ENCODE measurements at places on chromosomes 11 and 22.

GRCh38 chr11:126163074-126163700 is 48.3 kb downstream of the RPUSD4 start:
- DNase-seq = no peak

GRCh38 chr22:39106326-39106725 is 9.3 kb downstream of the APOBEC3H start:
- DNase-seq = no peak

DNA sequence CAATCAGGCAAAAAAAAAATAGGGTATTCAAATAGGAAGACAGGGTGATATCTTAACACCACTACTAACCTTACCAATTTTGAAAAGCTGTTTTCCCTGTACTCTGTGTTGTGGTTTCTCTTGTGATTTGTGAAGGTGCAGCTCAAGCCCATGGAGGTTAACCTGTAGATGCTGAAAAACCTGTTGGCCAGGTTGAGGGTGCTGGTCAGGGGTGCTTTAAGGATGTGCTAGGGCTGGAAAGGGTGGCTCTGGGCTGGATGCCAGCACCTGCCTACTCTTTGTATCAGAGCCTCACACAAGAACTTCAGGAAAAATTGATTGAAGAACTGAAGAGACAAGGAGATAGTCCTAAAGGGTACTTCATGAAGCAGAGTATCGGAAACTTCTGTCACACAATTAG is 18.3 kb upstream of the OR5M8 start:
- no peak for DNase-seq

- no peak for DNase-seq
Observed at GRCh38 chr22:23053051-23053707, 17.1 kb upstream of the GNAZ start.

DNA sequence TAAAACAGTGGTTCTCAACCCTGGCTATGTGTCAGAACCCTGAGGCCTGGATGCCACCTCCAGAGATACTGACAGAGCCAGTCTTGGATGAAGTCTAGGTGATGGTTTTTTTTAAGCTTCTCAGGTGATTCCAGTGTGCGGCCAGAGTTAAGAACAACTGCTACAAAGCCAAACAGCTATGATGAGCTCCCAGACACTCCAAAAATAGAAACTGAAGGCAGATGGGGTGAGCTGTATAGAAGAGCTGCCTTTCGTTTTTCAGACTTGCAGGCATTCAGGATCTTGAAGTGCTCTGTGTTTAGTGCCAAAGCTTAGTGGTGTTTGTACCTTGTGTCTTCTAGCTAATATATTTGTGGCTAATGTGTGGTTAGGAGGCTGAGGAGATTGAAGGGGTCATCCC is 14.2 kb downstream of the SCUBE2 start:
- DNase-seq = peak; percentile 62

DNA sequence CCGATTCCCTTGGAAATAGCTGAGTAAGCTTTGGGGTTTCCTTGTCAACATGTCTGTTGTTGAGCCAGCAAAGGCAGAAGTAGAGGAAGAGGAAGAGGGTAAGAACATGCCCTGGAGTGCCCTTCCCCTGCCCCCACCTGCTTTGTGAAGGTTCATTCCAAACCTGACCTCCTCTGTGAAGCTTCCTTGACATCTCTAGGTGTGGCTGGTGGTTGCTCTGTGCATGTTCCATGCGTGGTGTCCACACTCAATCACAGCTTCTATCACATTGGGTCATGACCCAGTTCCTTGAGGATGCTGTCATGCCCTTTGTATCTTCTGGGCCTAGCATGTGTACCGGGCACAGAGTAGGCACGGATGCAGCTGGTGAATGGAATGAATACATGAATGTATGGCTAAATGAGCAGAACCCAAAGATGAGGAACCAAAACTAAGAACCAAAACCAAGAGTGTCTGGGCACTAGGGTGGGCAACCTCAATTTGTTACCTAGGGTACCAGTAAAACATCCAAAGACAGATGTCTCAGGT is 23.7 kb upstream of the FXYD6 start:
- DNase-seq = no peak

DNA sequence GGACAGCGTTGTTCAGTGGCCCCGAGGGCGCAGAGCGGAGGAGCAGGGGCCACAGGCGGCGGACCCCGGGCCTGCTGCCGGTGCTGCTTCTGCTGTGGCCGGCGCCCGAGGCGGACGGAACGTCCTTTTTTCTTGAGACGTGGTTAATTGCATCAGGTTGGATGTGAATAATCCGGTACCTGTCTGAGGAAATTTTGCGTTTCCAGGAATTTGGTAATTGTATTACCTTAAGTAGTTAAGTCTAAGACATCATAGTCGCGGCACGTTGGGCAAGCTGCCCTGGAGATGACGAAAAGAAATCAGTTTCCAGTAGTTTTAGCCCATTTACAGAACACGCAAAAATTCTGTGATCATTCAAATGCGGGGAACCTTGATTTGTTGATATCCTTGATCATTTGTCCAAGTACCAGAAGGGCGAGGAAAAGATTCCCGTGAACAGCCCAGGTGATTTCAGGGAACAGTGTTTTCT is 789 bp downstream of the SPECC1L start:
- no peak for DNase-seq

DNA sequence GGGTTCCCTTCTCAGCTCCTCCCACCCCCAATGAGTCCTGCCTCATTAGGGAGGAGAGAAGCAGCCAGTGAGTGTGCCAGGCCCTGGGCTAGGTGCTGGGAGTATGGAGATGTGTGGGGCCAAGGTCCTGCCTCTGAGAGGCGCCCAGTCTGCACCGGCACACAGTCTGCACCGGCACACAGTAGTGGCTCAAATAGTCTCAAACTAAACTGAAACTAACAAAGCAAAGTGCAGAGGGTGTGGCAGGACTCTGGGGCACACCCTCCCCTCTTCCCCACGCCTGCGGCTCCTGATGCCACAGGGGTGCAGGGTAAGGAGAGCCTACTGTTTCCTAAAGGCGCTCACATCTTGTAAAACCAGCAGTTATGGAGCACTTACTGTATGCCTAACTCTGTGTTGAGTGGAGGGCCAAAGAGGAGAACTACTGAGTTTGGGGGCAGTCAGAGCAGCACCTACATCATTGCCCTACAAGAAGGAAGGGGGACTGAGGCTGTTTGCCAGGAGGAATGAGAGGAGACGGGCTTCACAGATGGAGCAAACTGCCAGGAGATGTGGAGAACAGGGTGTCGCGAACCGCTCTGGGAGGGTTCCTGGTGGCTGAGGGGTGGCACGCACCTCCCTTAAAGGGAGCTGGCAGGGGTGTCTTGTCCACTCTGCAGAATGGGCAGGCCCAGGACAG is 939 bp upstream of the SH3BP1 start:
- peak; percentile 76 for DNase-seq

DNA sequence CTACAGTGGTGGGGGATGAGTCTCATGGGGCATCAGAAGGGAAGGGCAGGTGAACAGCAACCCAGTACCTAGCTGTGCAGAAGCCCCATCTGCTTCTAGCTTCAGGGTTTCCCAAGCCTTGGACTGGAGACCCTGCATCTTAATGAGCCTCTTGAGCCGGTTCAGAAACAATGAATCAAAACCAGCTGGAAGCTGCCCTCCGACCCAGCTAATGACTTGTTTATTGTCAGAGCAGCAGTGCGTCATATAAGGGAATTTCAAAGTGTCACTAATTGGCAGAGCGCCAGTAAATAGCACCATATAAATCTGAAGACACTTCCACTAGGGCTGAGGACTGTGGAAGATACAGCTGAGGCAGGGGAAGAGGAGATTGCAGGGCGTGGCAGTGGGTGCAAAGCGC is 57.5 kb downstream of the RPUSD4 start:
- no peak for DNase-seq

GRCh38 chr11:102546923-102547471 is 16.4 kb upstream of the MMP7 start:
- no peak for DNase-seq

- no peak for DNase-seq
Observed at GRCh38 chr22:39283322-39284141, 35.9 kb downstream of the RPL3 start.

- DNase-seq = no peak
Observed at GRCh38 chr22:48963405-48963804, 864.3 kb downstream of the BRD1 start.

DNA sequence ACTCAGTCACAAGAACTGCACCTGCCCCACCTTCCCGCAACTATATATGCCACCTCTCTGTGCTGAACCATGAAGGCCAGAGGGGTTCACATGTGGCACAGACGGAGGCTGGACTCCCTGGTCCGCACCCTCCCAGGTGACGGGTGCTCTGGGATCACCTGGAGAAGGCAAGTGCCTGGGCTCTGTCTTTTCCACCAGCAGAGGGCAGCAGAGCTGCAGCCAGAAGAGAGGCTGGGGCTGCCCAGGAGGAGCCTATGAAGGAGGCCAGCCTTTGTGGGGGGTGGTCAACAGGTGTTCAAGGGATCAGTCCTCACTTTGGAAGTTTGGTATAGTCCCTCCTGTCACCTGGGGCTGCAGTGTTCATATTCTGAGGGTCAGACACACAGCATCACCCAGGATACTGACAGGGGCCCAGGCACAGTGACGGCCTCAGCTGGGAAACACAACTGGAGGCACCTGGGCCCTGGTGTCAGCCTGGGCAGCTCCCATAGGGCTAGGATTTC is 39.2 kb upstream of the IGLL5 start:
- DNase-seq = peak; percentile 65

- no peak for DNase-seq
Observed at GRCh38 chr11:96193745-96194443, 149.1 kb downstream of the MAML2 start.

DNA sequence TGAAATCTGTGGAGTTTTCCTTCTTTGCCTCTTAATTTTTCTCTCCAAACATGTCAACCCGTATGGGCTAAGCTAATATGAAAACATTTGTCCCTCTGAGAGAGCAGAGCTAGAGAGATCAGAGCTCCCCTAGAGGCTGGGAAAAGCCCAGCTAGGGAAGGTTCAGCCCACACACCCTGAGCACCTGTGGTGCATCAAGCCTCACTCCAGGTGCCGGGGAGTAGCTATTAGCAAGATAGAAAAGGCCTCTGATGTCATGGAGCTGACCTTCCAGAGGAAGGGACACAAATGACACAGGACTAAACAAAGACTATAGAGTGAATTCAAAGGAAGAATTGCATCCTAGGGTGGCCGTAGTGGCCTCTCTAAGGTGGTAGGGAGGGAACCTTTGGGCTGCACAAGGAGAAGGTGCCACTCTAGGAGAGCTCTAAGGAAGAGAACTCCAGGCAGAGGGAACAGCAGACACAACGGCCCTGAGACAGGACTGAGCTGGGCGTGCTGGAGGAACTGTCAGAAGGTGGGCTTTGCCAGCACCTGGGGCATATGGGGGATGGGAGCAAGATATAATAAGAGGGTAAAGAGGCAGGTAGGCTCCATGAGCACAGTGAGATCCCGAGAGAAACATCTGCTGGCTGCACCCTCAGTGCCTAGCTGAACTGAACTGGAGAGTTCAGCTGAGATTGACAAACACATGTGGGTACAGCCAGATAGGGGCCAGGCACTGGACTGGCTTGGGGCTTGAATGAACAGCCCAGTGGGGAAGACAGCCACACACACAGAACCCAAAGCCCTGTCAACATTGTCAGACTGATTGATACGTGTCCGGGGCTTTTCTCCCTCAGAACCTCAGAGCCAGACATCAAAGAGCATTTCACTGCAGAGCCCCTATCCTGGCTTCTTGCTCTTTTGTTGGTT is 65.5 kb upstream of the DRD2 start:
- DNase-seq = no peak

GRCh38 chr22:20235389-20235991 is 32.6 kb downstream of the RTN4R start:
- no peak for DNase-seq

Measured in MM.1S (cell line).